Smooth muscle cell of bladder (primary cell): ENCODE measurements at places on chromosomes 7 and 10. TPM values are rescaled to one million over a fixed set of nuclear protein-coding genes. Genes with fewer than 3 reads are reported as not detected.

Gene ELN
- total RNA-seq = 1.8 and 4.2 TPM in 2 replicates

Gene ITIH5
- 1.1 and 3.0 TPM in 2 replicates for total RNA-seq

Gene CYP3A4
- not detected in 2 replicates for total RNA-seq

Gene FBXL13
- total RNA-seq = 2.3 and 3.1 TPM in 2 replicates

Gene TLX1
- not detected in 2 replicates for total RNA-seq

Gene PNLIPRP3
- 0.09 TPM in 1 of 2 replicates, not detected in the other for total RNA-seq

Gene GOLGA7B
- under 0.01 TPM in 1 of 2 replicates, not detected in the other for total RNA-seq

Gene PYROXD2
- 14.5 and 29.5 TPM in 2 replicates for total RNA-seq

Gene OR2AE1
- 0.18 and 0.43 TPM in 2 replicates for total RNA-seq

Gene TWIST1
- total RNA-seq = 26.6 and 42.2 TPM in 2 replicates

Gene SLC18A3
- not detected in 2 replicates for total RNA-seq

Gene COL28A1
- 0.14 TPM in 1 of 2 replicates, not detected in the other for total RNA-seq

Gene AGR2
- total RNA-seq = not detected in 2 replicates

Gene DLD
- total RNA-seq = 40.1 and 46.2 TPM in 2 replicates

Gene RET
- 0.28 and 0.55 TPM in 2 replicates for total RNA-seq

Gene TOMM7
- 258 and 272 TPM in 2 replicates for total RNA-seq

Gene SFXN3
- total RNA-seq = 39.5 and 39.8 TPM in 2 replicates

Gene VWDE
- total RNA-seq = 0.09 TPM in 1 of 2 replicates, not detected in the other

Gene OGA
- 93.9 and 126 TPM in 2 replicates for total RNA-seq

Gene AKR1B15
- 0.43 and 1.9 TPM in 2 replicates for total RNA-seq

Gene CCDC172
- total RNA-seq = not detected in 2 replicates

Gene DNAJC12
- total RNA-seq = 4.3 and 9.6 TPM in 2 replicates

Gene ZNF117
- total RNA-seq = 3.4 and 3.6 TPM in 2 replicates

Gene STK31
- under 0.01 TPM in 1 of 2 replicates, not detected in the other for total RNA-seq

Gene CNPY1
- total RNA-seq = not detected in 2 replicates

Gene PNLIP
- not detected in 2 replicates for total RNA-seq

Gene CLEC5A
- not detected in 2 replicates for total RNA-seq

Gene KIF11
- total RNA-seq = 3.2 and 3.4 TPM in 2 replicates

Gene UNCX
- not detected in 2 replicates for total RNA-seq

Gene GBX1
- total RNA-seq = not detected in 2 replicates

Gene WDFY4
- total RNA-seq = not detected in 2 replicates

Gene GNGT1
- 0.37 and 0.71 TPM in 2 replicates for total RNA-seq

Gene IDI2
- not detected in 2 replicates for total RNA-seq

Gene FAM3C
- 48.1 and 117 TPM in 2 replicates for total RNA-seq

Gene SP8
- not detected in 2 replicates for total RNA-seq

Gene GALNT17
- total RNA-seq = under 0.01 TPM in 1 of 2 replicates, not detected in the other

Gene MYPN
- total RNA-seq = 0.09 and 0.14 TPM in 2 replicates

Gene MPP7
- 0.18 and 0.28 TPM in 2 replicates for total RNA-seq

Gene HTR5A
- total RNA-seq = not detected in 2 replicates

Gene NPFFR1
- under 0.01 TPM in 1 of 2 replicates, not detected in the other for total RNA-seq

Gene C10orf95
- 0.14 TPM in 1 of 2 replicates, not detected in the other for total RNA-seq

Gene CABCOCO1
- 0.83 and 1.6 TPM in 2 replicates for total RNA-seq

Gene NANOS1
- 0.14 and 0.18 TPM in 2 replicates for total RNA-seq

Gene FBXO24
- 0.28 and 0.37 TPM in 2 replicates for total RNA-seq

Gene DMBT1
- under 0.01 and 0.09 TPM in 2 replicates for total RNA-seq

Gene ACSM6
- not detected in 2 replicates for total RNA-seq

Gene CFAP43
- total RNA-seq = 0.09 and 0.14 TPM in 2 replicates

Gene PKD2L1
- total RNA-seq = not detected in 2 replicates

Gene KCND2
- 4.0 and 7.9 TPM in 2 replicates for total RNA-seq

Gene IGF2BP3
- 8.4 and 12.8 TPM in 2 replicates for total RNA-seq

Gene NUTM2D
- 1.4 and 1.5 TPM in 2 replicates for total RNA-seq

Gene CREM
- total RNA-seq = 24.7 and 25.3 TPM in 2 replicates

Gene NEBL
- total RNA-seq = under 0.01 and 0.09 TPM in 2 replicates
